Panc1 (cell line): ENCODE measurements at places on chromosomes 13 and 19.

DNA sequence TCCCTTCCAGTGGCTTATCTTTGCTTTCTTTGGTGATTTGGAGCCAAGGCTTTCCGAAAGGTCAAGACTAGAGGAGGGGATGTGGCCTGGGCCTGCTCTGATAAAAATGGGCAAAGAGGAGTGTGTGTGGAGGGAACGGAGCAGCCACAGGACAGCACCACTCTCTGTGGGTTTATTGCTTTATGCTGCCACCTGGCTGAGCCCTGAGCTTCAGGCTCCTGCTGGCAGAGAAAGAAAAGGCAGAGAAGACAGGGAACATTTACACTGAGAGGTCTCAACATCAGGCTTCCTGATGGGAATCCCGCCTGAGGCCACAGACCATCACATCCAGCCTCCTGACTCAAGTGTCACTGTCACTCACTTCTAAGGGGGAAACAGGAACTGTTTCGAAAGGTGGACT is 9.2 kb upstream of the GSX1 start:
- DNase-seq, result no peak

DNA sequence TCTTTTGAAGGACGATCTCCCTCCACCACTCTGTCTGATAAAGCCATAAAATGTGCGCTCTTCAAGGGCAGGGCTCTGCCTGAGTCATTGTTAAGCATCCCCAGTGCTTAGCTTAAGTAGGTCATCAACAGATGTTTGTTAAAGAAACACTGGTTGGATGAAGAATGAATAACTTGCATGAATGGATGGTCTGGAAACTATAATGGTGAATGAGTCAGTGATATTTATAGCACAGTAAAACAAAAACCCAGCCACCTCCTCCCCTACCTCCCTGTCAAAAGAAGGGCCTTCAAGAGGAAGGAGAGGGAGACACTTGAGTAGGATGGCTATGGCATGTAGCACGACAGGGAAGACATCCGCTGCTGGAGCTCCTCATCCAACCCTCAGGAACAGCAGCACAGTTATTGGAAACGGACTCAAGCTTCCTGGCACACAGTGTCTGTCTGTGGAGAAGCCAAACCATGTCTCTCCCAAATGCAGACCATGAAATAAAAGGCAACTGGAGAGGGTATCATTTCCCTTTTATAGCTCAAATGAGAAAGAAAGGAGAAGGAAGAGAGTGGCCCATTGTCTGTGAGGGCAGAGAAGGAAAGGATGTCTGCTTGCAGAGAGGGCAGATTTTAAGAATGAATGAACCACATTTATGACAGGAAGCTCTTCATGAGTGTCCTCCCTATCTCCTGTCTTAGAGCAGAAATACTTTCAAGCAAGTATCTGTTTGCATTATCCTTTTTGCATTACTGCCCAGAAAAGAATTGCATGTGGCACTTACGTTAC is 183.5 kb upstream of the UBL3 start:
- no peak for DNase-seq

DNA sequence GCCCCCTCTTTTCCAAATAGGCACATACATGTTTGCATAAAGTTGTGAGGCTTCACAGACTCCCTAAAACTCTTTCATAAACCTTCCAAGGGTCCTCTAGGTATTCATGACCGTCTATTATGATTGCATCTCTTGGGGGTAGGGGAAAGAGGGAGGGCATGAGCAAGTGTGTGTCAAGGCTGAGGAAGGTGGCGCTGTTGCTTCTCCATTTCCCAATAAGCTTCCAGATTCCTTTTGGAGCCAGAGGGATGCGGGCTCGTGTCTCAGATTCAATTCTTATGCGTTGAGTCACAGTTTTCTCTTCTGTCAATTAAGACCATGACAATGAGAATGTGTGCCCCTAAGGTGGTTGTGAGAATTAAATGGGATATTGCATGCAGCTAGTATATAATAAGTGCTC is 51.0 kb upstream of the CYP2A7 start:
- no peak for DNase-seq

DNA sequence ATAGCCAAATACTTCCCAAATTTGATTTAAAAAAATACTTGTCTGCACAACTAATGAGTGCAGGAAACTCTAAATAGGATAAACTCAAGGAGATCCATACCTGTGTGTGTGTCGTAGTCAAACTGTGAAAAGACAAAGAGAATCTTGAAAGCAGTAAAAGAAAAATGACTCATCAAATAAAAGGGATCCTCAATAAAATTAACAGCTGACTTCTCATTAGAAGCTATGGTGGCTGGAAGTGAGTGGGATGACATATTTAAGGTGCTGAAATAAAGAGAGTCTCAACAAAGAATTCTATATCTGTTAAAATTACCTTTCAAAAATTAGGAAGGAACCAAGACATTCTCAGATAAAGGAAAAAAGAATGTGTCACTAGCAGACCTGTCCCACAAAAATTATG is 13.7 kb downstream of the RNASEH2B start:
- no peak for DNase-seq

DNA sequence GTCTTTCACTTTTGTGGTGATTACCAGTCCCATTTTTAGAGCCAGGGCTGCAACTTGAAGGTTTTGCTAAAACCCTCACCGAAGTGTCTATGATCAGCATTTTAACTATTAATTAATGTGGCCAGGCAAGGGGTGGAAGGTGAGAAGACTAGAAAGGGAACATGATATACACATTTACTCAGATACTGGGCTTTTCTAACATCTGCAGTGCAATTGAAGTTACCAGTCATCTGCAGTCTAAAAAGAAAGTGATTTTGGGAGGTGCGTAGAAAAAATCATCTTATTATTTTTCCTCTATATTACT is 481 bp downstream of the ALOX5AP start:
- DNase-seq, result no peak

- no peak for DNase-seq
Measured at GRCh38 chr13:109287553-109287952, 498.8 kb downstream of the IRS2 start.

GRCh38 chr19:40689339-40690049 is 957 bp downstream of the NUMBL start:
- no peak for DNase-seq

- DNase-seq, result no peak
Measured at GRCh38 chr19:47302249-47302648, 7.4 kb upstream of the C5AR1 start.

- no peak for DNase-seq
Measured at GRCh38 chr13:33917190-33917589, 99.2 kb downstream of the RFC3 start.

DNA sequence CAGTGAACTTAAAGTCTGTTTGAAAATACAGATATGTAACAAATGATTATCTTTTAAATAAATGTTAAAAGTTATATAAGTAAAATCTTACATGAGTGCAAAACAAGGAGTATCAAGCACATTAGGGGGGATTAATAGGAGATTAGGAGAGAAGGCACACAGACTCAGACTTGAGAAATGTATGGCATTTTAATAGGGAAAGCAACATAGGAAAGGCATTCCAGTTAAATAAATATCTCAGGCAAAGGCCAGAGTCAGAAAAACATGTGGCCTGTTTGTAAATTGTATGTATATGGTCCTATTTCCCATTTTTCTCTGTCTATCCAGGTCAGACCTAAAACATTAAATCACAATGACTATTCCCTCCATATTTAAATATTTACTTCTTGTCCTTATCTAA is 462.7 kb downstream of the GPC6 start:
- DNase-seq, result no peak

DNA sequence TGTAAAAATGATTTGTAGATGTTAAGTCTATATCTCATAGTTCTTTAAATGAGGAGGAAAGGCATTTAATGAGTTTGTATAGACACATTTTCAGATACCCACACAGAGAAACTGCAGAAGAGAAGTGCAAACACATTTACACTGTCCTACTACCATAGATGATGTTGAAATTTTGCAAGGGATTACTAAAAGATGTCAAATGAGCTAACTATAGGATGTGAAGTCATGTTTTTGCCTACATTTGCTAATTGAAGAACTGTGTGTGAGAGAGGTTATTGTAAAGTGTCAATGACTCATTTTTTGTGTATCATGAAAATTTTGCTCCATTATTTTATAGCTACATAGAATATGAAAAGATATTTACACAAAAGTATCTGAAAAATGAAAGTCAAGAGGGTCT is 178.9 kb downstream of the ITGBL1 start:
- no peak for DNase-seq

DNA sequence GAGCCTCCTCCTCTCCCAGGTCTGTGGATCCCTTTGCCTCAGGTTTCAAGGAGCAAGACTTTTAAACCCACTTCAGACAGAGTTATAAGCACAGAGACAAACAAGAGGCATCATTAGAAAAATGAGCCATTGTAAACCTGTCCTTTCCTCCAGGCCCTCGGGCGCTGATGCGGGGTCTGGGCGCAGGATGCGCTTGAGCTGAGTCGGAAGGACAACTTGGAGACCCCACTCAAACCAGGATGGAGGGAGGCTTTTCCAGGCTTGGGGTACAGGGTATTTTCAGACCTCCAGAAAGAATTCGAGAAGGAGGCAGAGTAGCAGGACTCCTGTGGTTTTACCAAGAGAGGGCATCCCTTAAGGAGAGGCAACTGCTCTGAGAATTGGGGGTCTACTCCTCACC is 155.6 kb downstream of the NUFIP1 start:
- no peak for DNase-seq

DNA sequence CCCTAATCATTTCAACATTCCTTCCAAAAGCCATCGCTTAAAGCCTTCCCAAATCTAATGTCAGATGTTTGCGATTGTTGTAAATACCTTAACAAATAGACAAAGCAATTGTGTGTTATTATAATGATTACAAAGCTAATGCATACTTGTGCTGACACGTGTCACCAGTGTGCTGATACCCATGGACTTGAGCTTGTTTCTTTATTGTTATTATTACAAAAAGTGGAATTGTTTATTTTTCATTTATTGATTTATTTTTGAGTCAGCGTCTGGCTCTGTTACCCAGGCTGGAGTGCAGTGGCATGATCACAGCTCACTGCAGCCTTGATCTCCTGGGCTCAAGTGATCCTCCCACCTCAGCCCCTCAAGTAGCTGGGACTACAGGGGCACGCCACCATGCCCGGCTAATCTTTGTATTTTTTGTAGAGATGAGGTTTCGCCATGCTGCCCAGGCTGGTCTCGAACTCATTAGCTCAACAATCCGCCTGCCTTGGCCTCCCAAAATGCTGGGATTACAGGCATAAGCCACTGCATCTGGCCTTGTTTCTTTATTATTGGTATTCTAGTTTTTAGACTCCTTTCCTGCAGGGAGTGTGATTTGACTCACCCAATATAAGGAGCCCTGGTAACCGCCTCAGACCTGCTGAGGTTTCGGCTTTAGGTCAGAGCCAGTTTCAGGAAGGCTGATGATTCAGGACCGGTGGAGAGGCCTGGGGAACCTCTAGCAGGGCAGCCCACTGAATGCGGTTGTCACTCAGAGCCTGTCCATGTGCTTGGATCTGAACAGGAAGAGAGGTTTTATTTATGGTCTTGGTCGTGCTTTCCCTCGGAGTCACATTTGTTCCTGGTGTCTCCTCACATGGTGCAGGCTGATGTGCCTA is 2.1 kb upstream of the FBXO17 start:
- DNase-seq, result peak; percentile 53

- DNase-seq, result no peak
Measured at GRCh38 chr19:47322058-47322457, 9.9 kb upstream of the C5AR2 start.

DNA sequence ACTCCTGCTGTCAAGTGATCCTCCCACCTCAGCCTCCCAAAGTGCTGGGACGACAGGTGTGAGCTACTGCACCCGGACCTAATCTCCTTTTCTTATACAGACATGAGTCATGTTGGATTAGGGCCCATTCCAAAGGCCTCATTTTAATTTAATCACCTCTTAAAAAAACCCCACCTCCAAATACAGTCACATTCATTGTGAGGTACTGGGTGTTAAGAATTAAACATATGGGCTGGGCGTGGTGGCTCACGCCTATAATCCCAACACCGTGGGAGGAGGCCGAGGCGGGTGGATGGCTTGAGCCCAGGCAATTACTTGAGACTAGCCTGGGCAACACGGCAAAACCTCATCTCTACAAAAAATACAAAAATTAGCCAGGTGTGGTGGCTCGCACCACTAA is 46.6 kb downstream of the PIN1 start:
- DNase-seq, result no peak

GRCh38 chr13:73365252-73365651 is 306.4 kb downstream of the KLF5 start:
- no peak for DNase-seq

DNA sequence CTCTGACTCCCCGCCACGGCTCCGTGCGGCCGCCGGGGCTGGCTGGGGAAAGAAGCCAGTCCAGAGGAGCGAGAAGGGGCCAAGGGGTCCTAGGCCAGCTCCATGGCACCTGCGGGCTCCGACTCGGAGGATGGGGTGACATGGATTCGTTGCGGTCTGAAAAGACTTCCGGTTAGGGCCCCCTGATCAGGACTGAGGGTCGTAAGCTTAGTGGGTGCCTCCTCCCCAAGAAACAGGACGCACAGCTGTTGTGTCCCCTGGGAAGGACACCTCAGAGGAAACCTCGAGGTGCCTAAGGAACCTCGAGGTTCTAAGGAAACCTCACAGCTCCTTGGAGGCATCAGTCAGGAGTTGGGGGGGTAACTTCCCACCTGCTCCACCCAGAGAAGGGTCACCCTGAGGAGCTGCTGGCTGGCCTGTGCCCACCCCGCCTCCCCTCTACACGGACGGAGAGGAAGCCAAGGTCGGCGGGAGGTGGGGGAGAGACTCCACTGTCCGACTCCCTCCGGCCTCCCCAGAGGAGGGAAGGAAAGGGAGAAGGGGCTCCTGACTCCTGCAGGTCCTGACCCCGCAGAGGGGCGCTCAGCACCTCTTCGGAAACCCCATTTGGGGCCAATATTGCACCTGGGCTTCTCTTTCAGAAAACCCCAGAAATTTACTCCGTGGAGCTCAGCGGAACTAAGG is 855 bp downstream of the ATP12A start:
- DNase-seq, result no peak

GRCh38 chr19:41515015-41515652 is 60.8 kb upstream of the CEACAM21 start:
- no peak for DNase-seq

DNA sequence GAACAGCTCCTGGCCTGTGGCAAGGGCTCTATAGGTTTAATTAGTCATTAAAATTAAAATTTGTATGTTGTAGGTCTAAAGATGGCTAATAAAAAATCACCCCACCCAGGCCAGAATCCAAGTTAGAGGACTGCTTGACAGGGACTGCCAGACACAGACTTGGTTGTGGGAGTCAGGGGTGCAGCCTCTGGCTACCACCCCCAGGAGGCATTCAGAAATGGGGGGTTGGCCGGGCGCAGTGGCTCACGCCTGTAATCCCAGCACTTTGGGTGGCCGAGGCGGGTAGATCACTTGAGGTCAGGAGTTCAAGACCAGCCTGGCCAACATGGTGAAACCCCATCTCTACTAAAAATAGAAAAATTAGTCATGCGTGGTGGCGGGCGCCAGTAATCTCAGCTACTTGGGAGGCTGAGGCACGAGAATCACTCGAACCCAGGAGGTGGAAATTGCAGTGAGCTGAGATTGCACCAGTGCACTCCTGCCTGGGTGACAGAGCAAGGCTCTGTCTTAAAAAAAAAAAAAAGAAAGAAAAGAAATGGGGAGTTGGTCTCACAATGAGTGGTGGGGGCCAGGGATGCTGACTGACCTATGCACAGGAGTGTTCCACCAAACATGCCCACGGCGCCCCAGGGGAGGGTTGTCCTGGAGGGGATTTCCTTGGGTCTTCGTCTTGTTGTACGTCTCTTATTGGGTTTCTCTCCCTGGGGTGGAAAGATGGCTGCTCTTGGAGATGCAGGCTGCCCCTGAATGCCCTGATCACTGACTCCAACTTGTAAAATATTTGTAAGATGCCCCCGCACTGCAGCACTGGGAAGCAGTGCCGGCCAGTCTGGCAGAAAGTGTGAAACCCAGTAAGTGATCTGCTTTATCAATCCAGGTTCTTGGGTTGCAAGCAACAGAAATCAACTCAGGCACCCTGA is 68.8 kb downstream of the SIPA1L3 start:
- no peak for DNase-seq
